ENCODE measurements at places on chromosomes 4 and X.
A peak's percentile ranks its signal among the peaks of the same experiment; 100 is the strongest.

GRCh38 chr4:97073194-97073593 lies 1070.1 kb downstream of the STPG2 start:
- no peak for DNase-seq

DNA sequence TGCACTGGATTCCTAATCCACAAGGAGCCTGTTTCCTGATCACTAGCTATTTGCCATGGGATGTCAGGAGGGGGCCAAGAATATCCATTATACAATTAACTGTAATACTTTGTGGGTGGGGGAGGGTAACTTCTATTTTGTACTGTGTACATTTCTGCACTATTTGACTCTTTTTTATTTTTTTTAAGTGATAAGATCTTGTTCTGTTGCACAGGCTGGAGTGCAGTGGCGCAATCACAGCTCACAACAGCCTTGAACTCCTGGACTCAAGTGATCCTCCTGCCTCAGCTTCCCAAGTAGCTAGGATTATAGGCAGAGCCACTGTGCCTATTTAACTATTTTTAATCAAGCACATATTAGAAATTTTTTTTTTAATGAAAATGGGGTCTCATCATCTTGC lies 134.1 kb downstream of the ELOVL6 start:
- DNase-seq = no peak

DNA sequence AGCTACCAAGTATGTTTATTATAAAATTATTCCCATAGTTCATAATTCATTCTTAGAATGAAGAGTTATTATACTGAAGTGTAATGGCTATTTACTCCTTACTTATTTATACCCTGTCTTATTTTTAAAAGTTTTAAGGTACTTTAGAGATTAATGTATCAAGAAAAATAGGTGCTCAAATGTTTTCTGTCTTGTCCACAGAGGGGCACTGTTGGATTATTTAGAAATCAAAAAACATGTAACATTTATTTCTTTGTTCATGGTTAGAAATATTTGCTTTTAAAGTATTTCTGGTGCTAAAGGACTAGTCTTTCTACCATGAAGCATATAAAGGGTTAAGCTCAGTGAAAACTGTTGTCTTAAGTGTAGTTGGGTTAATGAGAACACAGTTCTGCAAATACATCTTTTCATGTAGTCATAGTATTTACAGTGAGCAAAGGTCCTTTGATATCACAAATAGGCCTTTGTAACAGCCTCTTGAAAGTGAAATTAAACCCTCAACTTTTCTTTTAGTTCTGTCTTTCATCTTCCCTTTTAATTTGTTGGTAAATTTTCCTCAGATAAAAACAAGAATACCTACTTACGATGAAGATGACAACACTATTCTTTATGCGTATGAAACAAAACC lies 7.7 kb downstream of the SCML1 start:
- no peak for DNase-seq

DNA sequence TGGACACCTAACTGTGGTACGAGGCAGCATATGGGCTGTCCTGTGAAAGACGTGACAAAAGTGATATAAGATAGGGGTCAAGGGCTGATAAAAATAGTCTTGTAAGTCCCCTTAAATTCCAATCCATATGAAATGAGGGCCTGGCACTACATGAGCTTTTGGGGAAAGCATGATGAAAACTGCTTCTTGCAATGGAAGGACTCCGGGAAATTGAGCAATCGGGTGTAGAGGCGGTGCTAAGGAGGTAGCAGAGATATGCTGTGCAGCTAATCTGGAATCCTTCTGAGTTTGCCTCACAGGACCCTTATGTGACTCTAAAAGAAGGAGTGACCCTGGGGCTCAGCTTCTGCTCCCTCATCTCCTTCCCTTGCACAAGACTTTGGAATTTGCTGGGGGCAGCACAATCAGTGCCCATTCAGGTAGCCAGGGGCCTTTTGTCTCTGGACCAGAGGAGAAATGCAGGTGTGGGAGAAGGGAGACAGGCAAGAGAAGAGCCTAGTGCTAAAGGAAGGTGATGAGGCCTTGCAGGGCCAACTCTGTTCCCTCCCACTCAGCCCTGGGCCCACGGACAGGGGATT lies 12.8 kb downstream of the CLDN2 start:
- DNase-seq = no peak

DNA sequence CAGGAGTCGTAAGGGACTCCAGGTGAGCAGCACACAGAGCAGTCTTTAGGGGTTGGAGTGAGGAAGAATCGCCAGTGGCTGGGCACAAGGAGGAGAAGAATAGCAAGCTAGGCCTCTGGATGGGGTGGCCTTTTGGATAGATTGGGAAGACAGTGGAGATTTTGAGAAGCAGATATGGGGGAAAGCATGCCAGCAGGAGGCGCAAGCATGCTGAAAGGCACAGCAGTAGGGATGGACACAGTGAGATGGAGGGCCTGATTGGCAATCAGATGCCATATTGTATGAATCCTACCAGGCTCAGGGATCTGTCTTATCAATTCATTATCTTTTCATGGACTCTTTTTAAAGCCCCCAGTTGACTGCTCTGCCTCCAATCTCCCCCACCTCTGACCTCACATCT lies 60.4 kb upstream of the MAGEA4 start:
- DNase-seq = no peak

DNA sequence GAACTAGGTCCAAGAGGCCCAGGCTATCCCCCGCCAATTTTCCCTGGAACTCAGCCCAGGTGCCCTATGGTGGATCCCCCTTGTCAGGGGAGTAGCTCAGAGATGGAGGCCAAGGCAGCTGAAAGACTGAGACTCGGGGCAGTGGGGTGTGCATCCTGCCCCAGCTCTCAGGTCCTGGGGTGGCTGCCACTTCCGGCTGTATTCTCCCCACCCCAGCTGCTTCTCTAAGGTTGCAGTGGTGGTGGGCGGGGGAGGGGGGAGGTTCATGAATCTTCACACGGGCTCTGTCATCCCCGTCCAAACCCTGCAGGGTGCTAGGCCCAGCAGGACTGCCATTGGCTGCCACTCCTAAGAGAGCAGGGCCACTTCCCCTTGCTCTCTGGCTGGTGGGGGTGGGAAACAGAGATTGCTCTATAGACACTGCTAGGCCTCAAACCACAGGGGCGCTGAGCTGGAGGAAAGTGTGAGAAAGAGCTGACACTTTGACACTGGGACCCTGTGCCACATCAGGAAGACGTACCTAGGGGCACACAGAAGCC lies 1.5 kb downstream of the SASH3 start:
- DNase-seq = no peak

DNA sequence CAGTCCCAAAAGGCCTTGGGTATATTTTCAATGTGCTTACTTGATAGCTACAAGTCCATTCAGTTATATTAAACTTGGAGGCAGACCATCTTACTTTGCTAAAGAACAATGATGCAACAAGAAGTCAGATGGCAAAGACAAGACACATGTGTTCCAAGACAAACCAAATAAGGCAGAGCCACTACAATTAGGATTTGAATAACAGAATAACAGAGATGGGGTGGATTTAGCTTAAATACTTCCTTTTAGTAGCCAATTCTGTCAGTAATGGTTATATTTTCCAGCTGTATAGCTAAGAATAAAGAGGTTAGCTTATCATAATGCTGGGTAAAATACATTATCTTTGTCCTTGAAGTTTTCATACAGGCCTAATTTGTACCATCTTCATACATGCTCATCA lies 37.7 kb upstream of the FRAS1 start:
- DNase-seq = no peak

DNA sequence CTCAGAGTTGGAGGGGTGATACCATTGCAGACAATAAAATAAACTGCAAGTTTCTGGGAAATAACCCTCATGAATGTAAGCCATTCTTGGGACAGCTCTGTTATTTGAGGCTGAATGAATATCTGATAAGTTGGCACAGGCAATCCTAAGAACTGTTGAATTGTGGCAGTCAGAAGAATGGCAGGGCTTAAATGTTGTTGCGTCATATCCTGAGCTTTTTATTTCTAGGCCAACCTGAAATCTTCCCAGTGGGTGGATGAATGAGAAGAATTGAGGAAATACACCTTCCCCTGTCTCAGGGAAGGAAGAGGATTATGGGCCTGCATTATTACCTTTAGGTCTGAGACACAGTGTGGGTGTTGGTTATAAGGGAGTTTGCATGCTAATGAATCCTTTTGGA lies 64.4 kb upstream of the C4orf54 start:
- DNase-seq = no peak

DNA sequence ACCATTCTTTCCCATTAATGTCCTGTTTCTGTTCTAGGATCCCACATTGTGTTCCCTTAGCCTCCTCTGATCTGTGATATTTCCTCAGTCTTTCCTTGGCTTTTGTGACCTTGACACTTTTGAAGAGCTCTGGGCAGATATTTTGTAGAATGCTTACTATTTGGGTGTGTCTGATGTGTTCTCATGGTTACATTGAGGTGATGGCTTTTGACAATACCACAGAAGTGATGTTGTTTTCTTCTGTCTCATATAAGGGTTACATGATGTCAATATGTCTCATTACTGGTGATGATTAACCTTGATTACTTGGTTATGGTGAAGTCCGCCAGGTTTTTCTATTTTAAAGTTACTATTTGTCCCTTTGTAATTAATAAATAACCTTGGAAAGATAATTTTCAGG lies 183.7 kb downstream of the SOWAHB start:
- DNase-seq = no peak

DNA sequence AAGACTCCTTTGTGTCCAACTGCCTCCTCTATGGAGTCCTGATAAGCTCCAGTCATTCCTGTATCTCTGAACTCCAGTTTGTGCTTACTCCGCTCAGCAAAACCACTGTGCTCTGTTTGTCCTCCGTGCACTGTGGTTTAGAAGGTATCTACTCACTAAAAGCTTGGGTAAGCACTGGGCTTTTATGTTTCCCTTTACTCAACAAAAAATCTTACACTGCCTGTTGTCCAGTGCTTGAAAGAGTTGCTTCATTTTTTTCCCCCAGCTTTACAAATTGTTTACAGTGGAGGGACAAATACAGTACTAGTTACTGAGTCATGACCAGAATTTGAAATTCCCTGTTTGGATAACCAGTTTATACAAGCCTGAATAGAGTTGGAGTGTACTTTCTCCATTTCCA lies 545.3 kb upstream of the FAT1 start:
- DNase-seq = no peak

- DNase-seq = no peak
Observed at GRCh38 chrX:132480581-132481203, 8.1 kb downstream of the MBNL3 start.

DNA sequence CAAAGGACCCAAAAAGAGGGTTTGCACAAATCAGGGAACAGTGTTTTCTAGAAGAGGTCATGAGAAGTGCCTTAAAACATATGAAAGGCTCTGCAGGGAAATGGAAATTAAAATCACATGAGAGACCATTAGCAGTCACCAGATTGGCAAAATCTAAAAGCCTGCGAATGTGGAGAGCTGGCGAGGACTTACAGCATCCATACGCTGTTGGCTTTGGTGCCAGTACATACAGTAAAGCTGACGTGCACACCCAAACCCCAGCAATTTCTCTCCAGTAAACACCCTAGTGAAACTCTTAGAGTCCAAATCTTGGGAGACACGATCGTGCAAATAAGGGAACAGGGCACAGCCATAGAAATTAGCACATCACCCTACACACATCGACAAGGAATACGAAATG lies 25.4 kb upstream of the PPP2R2C start:
- no peak for DNase-seq

GRCh38 chr4:48968814-48969213 lies 17.3 kb upstream of the CWH43 start:
- no peak for DNase-seq

GRCh38 chr4:102778720-102779119 lies 18.0 kb upstream of the MANBA start:
- no peak for DNase-seq

- DNase-seq = no peak
Observed at GRCh38 chrX:24920769-24921168, 95.0 kb downstream of the ARX start.

- DNase-seq = peak; percentile 49
Observed at GRCh38 chrX:104330966-104331365, 76.2 kb upstream of the ESX1 start.

- DNase-seq = no peak
Observed at GRCh38 chrX:70301716-70302115, 11.8 kb downstream of the KIF4A start.

DNA sequence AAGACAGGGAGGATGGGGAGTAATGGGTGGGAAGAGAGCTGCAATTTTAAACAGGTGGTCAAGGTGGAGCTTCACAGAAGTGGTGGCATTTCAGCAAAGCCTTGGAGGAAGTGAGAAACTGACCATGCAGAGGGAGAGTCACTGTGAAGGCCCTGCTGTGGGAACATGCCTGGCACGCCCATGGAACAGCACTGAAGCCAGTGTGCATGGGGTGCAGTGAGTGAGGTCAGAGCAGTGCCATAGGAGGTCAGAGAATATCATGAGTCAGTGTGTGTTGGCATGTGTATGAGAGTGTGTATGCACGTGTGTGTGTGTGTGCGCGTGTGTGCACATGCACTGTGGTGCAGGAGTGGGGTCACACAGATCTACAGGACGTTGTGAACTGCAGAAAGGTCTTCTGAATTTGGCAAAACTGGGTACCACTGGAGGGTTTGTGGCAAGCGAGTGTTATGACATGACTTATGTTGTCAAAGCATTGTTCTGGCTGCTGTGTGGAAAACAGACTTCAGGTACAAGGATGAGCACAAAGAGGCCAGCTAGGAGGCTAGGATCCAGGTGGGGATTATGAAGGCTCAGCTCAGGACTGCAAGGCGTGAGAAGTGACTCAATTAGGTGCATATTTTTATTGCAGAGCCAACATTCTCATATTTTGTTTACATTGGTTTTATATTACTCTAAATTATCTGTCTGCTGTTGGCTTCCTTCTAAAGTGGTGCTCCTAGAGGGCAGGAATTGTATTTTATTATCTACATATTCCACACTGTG lies 34.0 kb downstream of the ZNF827 start:
- DNase-seq = no peak

- no peak for DNase-seq
Observed at GRCh38 chrX:137427816-137428215, 138.1 kb upstream of the ZIC3 start.

- DNase-seq = peak; percentile 74
Observed at GRCh38 chr4:108849611-108850168, 86.8 kb upstream of the ETNPPL start.

- DNase-seq = no peak
Observed at GRCh38 chr4:88821522-88821921, 123.9 kb upstream of the NAP1L5 start.

GRCh38 chrX:40058719-40059118 lies 39.0 kb downstream of the BCOR start:
- DNase-seq = no peak

DNA sequence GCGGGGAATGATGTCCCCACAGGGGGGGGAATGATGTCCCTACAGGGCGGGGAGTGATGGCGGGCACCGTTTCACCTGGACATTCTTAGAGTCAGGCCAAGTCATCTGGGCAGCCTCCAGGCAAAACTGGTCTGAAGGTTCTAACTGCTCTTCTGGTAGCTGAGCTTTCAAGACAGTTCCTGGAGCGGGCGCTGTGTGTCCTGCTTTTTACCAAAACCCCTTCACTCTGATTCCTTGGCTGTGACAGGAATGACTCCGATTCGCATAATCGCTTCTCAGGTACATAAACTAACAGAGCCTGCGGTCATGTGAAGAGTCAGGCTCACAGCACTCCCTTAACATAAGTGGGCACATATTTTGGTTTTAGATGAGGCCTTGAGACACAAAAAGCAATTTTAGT lies 836.0 kb downstream of the TRIML1 start:
- DNase-seq = no peak
